ENCODE measurements at places on chromosomes 5 and 9. TPM values are rescaled to one million over a fixed set of nuclear protein-coding genes. Genes with fewer than 3 reads are reported as not detected.

Gene PDLIM4
- 171 TPM for total RNA-seq

Gene FAM153A
- not detected for total RNA-seq

Gene SURF4
- total RNA-seq, result 283 TPM

Gene SPINK13
- not detected for total RNA-seq

Gene IFNB1
- total RNA-seq, result not detected

Data from mesangial cell (primary cell).